NCI-H1930 (cell line): ENCODE measurements at places on chromosomes 4 and X.

GRCh38 chr4:94540476-94540875 lies 88.7 kb downstream of the PDLIM5 start:
- DNase-seq, result no peak

- DNase-seq, result no peak
Measured at GRCh38 chrX:3407781-3408180, 61.3 kb upstream of the MXRA5 start.

DNA sequence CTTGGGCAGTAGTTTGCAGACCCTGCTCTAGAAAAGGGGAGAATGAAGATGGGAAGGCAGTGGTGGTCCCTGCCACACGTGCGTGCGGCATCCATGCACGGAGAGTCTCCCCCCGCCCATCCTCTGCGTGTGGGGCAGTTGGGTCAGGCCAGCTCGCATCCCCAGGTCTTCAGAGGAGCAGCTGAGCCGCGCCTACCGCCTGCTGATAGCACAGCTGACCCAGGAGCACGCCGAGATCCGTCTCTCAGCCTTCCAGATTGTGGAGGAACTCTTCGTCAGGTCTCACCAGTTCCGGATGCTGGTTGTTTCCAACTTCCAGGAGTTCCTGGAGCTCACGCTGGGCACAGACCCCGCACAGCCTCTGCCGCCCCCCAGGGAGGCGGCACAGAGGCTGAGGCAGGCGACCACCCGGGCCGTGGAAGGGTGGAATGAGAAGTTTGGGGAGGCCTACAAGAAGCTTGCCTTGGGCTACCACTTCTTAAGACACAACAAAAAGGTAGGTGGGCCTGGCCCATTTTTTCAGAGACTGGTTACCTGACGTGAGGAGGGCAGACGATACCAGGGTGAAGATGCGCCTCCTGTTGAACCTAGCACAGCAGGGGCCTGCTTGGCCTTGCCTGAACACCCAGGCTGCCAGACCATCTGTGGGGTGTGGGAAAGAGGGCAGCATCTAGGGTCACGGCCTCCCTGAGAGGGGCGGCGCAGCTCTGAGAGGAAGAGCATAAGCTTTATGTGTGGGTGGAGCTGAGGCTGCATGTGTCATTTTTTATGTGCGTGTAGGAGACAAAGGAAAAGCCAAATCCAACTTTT lies 2.6 kb downstream of the UVSSA start:
- DNase-seq, result no peak

DNA sequence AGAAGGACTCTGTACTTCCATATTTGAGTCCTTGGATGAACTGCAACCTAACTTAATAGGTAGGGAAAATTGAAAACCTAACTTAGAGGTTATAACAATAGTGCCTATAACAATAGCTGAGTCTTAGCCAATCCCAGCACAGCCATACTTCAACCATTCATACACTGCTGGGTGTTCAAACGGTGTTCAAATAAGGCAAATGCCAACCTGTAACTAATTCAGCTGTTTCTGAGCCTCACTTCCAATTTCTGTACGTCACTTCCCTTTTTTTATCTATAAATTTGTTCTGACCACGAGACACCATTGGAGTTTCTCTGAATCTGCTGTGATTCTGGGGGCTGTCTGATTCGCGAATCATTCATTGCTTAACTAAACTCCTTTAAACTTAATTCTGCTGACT lies 9.6 kb upstream of the GRSF1 start:
- DNase-seq, result no peak

DNA sequence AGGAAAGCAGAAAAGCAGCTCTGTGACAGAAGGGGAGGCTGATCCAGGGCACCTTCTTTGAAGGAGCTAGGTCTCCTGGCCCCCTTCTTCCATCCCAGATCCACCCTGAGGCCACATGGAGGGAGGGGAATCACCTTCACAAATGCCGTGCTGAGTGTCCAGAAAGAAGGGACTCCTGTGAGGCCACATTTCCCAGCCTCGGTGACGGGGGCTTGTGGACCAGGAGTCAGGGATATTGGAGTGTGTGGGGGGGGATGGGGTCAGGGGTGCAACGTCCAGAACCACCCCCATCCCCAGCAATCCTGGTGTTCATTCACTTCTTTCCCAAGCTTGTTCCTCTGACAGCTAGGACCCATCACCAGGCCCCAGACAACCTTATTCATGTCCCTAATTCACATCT lies 4.7 kb downstream of the TIMM17B start:
- no peak for DNase-seq

GRCh38 chr4:72631296-72631695 lies 62.3 kb upstream of the ADAMTS3 start:
- no peak for DNase-seq

DNA sequence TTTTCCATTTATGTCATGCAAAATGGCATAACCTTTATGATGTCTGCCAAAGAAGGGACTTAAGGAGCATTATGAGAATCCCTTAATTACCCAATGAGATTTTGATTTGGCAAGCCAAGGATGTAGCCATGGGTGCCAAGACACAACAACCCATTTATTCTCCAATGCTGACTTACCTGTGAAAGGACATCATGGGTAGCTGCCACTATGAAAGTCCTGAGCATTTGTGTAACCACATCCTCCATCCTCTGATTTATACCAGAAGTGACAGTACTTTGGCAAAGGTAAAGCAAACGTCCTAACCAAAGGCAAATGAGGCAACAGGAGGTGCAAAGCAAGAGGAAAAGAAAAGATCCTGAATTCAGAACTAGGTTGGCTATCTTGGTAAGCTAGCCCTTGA lies 87.3 kb upstream of the EMCN start:
- no peak for DNase-seq

DNA sequence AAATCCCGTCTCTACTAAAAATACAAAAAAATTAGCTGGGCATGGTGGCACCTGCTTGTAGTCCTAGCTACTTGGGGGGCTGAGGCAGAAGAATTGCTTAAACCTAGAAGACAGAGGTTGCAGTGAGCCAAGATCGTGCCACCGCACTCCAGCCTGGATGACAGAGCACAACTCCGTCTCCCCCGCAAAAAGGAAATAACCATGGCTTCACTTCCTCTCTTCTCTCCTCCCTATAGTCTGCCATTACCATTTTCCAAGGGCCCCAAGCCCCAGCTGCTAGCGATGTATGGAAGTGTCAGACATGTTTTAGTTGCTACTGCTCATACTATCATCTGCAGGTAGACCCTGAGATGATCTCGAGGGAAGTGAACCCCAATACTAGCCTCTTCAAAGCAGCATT lies 177.3 kb upstream of the FAM9B start:
- no peak for DNase-seq

GRCh38 chr4:79923281-79923680 lies 149.7 kb downstream of the ANTXR2 start:
- DNase-seq, result no peak

GRCh38 chr4:2787230-2788100 lies 5.4 kb upstream of the SH3BP2 start:
- no peak for DNase-seq

GRCh38 chr4:54433686-54434085 lies 204.6 kb downstream of the PDGFRA start:
- no peak for DNase-seq

DNA sequence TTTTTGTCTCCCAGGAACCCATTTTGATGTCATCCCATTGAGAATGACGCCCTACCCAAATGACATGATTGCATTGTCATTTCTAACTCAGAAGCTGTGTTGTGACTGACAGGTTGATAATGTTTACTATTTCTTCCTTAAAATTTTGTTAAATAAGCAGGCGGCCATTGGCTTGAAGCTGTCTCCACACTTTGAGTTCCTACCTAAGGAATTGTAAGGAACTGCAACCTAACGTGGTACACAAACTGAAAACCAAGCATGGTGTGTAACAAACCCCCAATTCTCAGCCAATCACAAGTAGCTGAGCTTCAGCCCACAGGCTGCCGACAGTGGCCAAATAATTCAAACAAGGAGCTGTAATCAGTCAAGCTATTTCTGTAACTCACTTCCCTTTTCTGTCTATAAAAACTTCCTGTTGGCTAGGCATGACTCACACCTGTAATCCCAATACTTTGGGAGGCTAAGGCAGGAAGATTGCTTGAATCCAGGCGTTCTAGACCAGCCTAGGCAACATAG lies 2.9 kb upstream of the MND1 start:
- DNase-seq, result no peak

DNA sequence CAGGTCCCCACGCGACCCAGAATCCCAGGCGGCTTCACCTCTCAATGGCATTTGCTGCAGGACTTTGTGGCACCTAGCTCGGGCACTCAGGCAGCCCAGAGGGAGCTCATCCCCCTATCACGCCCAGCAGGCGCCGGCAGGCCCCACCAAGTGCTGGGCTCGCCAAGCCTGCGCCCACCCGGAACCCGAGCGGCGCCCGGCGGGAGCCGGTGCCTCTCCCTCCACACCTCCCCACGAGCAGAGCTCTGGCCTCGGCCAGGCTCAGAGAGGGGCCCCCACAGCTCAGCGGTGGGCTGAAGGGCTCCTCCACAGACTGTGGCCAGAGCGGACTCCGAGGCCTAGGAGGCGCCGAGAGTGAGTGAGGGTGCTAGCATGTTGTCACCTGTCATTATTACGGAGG lies 286.3 kb downstream of the PDHA2 start:
- DNase-seq, result no peak

DNA sequence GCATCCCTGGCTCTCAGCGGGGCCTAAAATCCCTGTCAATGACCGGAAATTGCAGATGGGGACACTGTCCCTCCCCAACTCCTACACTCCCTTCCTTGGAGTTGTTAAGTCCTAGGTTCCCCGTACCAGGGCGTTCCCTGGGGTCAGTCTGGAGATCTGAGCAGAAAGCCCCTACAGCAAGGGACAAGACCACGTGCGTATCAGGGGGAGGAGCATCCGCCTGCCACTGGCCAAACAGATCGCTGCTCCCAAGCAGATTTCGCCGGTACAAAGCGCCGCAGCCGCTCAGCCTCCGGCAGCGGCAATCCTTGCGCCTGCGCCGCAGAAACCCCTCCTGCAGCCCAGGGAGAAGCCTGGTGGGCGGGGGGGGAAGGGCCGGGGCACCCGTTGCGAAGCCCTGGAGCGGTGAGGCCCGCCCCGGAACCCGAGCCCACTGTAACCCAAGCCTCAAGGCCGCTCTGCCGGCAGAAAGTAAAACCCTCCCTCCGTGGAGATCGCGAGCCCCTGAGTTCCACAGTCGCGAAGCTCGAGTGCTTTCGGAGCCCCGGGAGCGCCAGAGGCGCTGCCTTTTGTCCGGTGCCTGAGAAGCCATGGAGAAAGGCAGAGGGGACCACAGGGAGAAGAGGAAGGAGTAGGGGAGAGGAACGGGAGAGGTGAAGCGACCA lies 2.7 kb downstream of the CRMP1 start:
- peak; percentile 88 for DNase-seq

DNA sequence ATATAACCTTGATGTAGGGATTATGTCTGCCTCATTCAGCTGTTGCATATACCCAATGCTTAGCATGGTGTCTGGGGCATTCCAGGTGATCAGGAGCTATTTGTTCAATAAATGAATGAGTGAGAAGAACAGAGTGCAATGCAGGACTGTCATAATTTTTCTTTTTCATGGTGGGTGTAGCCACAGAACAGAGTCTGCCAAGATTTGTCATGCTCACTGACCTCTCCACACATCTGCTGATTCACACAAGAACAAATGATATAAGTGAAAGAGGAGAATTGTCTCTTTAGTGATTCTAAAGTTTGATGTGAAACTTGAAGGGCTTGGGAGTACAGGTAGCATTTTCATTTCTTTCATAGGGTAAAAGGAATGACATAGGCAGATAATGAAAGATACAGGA lies 64.4 kb upstream of the TEX13D start:
- no peak for DNase-seq

GRCh38 chrX:134249241-134249640 lies 12.3 kb downstream of the CCDC160 start:
- DNase-seq, result no peak

DNA sequence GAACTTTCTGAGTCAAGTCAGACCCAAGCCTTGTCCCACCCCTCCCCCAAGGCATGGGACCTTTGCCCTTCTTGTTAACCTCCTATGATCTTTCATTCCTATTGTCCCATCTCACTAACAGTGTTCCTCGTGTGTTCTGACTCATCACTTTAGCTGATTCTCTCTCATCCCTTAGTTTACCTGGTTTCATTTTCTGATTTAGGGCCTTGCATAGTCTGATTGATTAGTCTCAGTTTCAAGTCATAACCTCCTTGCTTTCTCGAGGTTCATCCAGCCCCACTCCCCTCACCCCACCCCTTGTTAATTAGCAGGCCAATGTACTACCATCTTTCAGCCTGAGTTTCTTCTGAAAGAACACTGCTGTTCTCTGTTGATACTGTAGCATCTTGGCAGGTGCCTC lies 517.4 kb downstream of the RPA4 start:
- DNase-seq, result no peak
